Urinary bladder (tissue), 4 donors: ENCODE measurements at places on chromosomes 2 and 18. TPM values are rescaled to one million over a fixed set of nuclear protein-coding genes. Genes with fewer than 3 reads are reported as not detected.

Gene BOLL
- total RNA-seq: 0.11 TPM

- DNase-seq: no peak
Observed at GRCh38 chr2:209383212-209383611, 40.6 kb upstream of the MAP2 start.

DNA sequence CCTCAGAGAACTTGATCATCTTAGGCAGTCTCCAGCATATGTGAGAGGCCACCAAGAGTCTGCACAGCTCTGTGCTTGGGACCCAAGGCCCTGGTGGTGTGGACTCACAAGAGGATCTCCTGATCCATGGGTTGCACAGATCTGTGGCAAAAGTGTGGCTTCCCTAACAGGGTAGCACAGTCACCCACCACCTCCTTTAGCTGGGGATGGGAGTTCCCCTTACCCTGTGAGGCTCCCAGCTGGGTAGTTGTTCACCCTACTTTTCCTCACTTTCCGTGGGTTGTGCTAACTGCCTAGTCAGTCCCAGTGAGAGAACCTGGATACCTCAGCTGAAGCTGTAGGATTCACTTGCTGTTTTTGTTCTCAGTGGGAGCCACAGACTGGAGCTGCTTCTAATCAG is 123.7 kb downstream of the FTCDNL1 start:
- DNase-seq: no peak

GRCh38 chr2:104812286-104812685 is 41.6 kb upstream of the POU3F3 start:
- no peak for DNase-seq

GRCh38 chr2:144507441-144508171 is 12.3 kb downstream of the ZEB2 start:
- DNase-seq: no peak

Gene EGR4
- total RNA-seq: not detected

GRCh38 chr2:219433666-219434467 is 776 bp upstream of the SPEG start:
- DNase-seq: no peak

DNA sequence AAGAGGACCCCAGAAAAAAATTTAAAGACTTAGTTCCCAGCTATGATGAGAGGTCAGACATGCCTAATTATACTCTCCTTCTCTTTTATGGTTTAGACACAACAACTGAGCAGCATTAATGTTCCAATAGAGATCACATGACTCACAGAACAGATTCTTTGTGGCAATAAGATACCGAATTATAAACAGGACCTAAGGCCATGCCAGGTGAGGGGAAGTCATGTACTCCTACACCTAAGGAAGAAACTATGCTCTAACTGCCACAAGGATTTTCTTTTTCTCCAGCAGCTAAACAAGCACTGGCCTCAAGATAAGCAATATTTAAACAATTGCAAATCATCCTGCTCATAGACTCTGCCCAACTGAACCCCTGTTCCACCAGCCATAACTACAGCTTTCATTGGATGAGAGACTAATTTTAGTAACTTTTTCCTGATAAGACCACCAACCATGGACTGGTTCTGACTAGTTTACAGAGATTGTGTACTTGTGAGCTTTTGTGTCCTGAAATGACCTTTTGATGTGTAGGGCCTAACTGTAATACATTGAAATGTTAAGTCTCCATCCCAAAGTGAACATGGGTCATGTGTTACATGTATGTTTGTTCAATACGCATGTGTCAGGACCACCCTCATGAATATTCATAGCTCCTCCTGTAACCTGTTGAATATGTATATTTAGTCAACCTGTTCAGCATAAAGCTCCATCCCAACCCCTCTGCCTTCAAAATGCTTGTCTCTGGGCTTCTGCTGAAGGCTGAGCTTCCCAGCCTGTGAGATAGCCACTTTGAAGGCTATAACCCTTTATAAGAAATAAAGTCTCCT is 21.6 kb upstream of the NFE2L2 start:
- no peak for DNase-seq
